Epithelial cell of alveolus of lung (primary cell): ENCODE measurements at places on chromosomes 3 and 15. TPM values are rescaled to one million over a fixed set of nuclear protein-coding genes. Genes with fewer than 3 reads are reported as not detected.

Gene FANCD2
- 14.4 and 20.2 TPM in 2 replicates for total RNA-seq

Gene COLQ
- 0.08 TPM in 1 of 2 replicates, not detected in the other for total RNA-seq

Gene TMEM212
- total RNA-seq, result not detected in 2 replicates

Gene ANKRD34C
- not detected in 2 replicates for total RNA-seq

Gene BLM
- total RNA-seq, result 1.6 and 4.4 TPM in 2 replicates

Gene SMAD6
- total RNA-seq, result 5.3 and 18.4 TPM in 2 replicates

Gene GOLGA6L4
- 0.56 and 1.0 TPM in 2 replicates for total RNA-seq

Gene SLC9A9
- total RNA-seq, result 5.3 and 17.0 TPM in 2 replicates

Gene BTLA
- 0.26 TPM in 1 of 2 replicates, not detected in the other for total RNA-seq

Gene HRG
- not detected in 2 replicates for total RNA-seq

Gene WNT5A
- total RNA-seq, result 127 and 304 TPM in 2 replicates

Gene MAGEL2
- 0.52 and 4.5 TPM in 2 replicates for total RNA-seq

Gene MYRIP
- 0.24 TPM in 1 of 2 replicates, not detected in the other for total RNA-seq

Gene SV2B
- 0.13 TPM in 1 of 2 replicates, not detected in the other for total RNA-seq

Gene CIDEC
- total RNA-seq, result not detected in 2 replicates

Gene ATP2B2
- total RNA-seq, result not detected in 2 replicates

Gene CCNDBP1
- 36.7 and 55.6 TPM in 2 replicates for total RNA-seq

Gene RASGRF1
- not detected in 2 replicates for total RNA-seq

Gene RASL12
- total RNA-seq, result 39.0 and 131 TPM in 2 replicates

Gene FILIP1L
- total RNA-seq, result 12.6 and 42.7 TPM in 2 replicates

Gene EAF1
- 15.4 and 16.0 TPM in 2 replicates for total RNA-seq

Gene PTPRG
- total RNA-seq, result 27.2 and 32.8 TPM in 2 replicates

Gene TMC3
- not detected in 2 replicates for total RNA-seq

Gene DNASE1L3
- total RNA-seq, result not detected in 2 replicates

Gene DISP2
- 0.08 and 0.13 TPM in 2 replicates for total RNA-seq

Gene OSTN
- not detected in 2 replicates for total RNA-seq

Gene DAZL
- total RNA-seq, result not detected in 2 replicates

Gene PLA1A
- total RNA-seq, result not detected in 2 replicates

Gene SLC28A1
- not detected in 2 replicates for total RNA-seq

Gene ZNF501
- total RNA-seq, result 4.7 and 11.4 TPM in 2 replicates

Gene SLC51A
- not detected in 2 replicates for total RNA-seq

Gene GJD2
- total RNA-seq, result not detected in 2 replicates

Gene FAN1
- total RNA-seq, result 7.6 and 17.0 TPM in 2 replicates

Gene TPRG1
- total RNA-seq, result 0.13 TPM in 1 of 2 replicates, not detected in the other

Gene FES
- total RNA-seq, result 16.2 and 22.8 TPM in 2 replicates

Gene IMPG2
- total RNA-seq, result under 0.01 and 0.24 TPM in 2 replicates

Gene CSTA
- total RNA-seq, result 0.88 and 2.1 TPM in 2 replicates

Gene RHCG
- under 0.01 TPM in 1 of 2 replicates, not detected in the other for total RNA-seq

Gene ZCWPW2
- total RNA-seq, result 0.39 and 0.40 TPM in 2 replicates

Gene SERINC4
- total RNA-seq, result not detected in 2 replicates

Gene DGKG
- total RNA-seq, result 1.3 TPM in 1 of 2 replicates, not detected in the other

Gene CCR1
- total RNA-seq, result 0.08 TPM in 1 of 2 replicates, not detected in the other

Gene HES1
- total RNA-seq, result 2.2 and 29.2 TPM in 2 replicates

Gene GOLGA6A
- total RNA-seq, result 6.9 TPM in 1 of 2 replicates, not detected in the other

Gene ROPN1
- total RNA-seq, result not detected in 2 replicates

Gene DUOXA2
- total RNA-seq, result under 0.01 TPM in 1 of 2 replicates, not detected in the other

Gene NEIL1
- total RNA-seq, result 1.6 and 19.8 TPM in 2 replicates

Gene P2RY14
- total RNA-seq, result not detected in 2 replicates

Gene SPINK8
- total RNA-seq, result not detected in 2 replicates

Gene NRG4
- total RNA-seq, result 0.13 and 0.16 TPM in 2 replicates

Gene LSAMP
- total RNA-seq, result 1.6 and 16.1 TPM in 2 replicates

Gene ATP13A4
- 0.72 TPM in 1 of 2 replicates, not detected in the other for total RNA-seq

Gene FGD5
- total RNA-seq, result 0.24 and 1.7 TPM in 2 replicates

Gene CD200R1L
- total RNA-seq, result not detected in 2 replicates

Gene SPPL2A
- total RNA-seq, result 76.9 and 100 TPM in 2 replicates
